ENCODE measurements at places on chromosomes 2 and 18.

- DNase-seq, result no peak
Measured at GRCh38 chr18:9174302-9174701, 37.7 kb downstream of the ANKRD12 start.

DNA sequence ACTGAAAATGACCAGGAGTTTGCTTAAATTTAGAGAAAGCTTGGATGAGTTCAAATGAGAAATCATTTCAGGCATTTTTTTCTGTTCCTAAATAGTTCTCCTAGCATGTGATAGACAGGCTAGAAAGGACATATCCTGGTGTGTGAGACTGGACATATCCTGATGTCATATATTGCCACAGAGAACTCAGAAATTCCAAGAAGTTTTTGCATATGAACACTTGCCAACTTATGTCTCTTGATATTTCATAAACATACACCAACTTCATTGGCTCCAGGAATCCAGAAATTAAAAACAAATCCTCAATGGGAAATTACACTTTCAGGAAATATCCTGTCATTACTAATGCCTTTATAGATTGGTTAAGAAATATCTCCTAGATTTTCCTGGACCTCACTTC lies 2.9 kb upstream of the SERPINB4 start:
- no peak for DNase-seq

- DNase-seq, result no peak
Measured at GRCh38 chr18:70197844-70198243, 7.6 kb downstream of the RTTN start.

GRCh38 chr2:230877759-230878598 lies 13.2 kb downstream of the ITM2C start:
- no peak for DNase-seq

GRCh38 chr18:59629894-59630293 lies 67.3 kb downstream of the CCBE1 start:
- DNase-seq, result no peak
